Activated T-cell treated with anti-CD3 and anti-CD28 coated beads, Interleukin-2, amount 50 U/mL, for 72 hours (primary cell): ENCODE measurements at places on chromosomes 13 and 19. TPM values are rescaled to one million over a fixed set of nuclear protein-coding genes. Genes with fewer than 3 reads are reported as not detected.
A peak's percentile ranks its signal among the peaks of the same experiment; 100 is the strongest.

DNA sequence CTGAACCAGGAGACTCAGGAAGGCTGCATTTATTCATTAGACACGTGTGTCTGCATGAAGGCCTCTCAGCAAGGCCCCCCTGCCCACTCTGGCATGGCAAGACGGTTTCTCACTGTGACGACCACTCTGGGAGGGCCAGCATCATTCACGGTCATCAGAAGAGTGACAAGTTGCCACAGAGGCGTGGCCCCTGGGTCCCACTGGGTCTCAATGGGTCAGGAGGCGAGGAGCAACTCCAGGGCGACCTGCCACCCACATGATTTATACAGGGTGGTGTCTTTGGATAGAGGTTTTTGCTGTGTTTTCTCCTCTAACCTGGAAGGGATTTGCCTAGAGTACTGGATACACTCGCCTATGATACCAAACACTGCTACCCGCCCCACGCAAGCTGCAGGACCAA lies 60.7 kb downstream of the KLF2 start:
- no peak for DNase-seq

GRCh38 chr13:101626925-101627555 lies 174.6 kb downstream of the ITGBL1 start:
- peak; percentile 46 for DNase-seq

The UBE2L5 gene
- not detected for total RNA-seq

DNA sequence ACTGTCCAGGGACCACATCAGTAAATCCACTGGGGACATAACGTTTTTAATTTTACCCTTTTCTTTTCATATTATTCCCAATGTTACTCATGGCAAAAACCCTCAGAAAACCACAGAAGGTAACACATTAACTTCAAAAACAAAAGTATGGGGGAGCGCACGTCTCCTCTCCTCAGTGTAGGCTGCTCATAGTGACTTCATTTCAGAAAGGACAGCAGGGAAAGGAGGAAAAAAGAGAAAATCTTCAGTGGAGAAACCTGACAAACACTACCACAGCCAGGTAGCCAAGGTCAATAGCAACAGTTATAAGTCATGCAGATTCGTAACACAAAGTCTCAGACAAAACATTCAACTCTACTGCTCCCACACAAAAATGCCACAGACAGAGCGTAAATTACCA lies 21.4 kb downstream of the DZIP1 start:
- DNase-seq = no peak

The ZNF865 gene
- 12.9 TPM for total RNA-seq

The FBXO17 gene
- not detected for total RNA-seq

GRCh38 chr19:10122045-10122444 lies 2.3 kb upstream of the EIF3G start:
- no peak for DNase-seq

DNA sequence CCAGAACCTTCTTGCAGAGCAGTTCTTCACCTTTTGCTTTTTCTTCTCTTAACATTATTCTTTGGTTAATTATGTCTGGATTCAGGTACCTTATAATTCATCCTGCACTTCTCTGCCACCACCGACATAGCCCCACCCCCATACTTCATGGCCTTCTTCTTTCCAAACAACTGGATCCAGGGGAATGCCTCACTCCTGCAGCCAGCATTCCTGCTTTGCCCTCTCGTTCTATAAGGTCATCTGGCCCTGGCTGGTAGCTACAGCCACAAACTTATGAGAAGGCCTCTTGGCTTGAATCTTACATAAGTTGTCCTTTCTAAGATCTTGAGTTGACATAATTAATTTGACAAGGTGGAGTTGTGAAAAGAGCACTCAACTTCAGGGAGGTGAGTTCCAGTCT lies 84.1 kb upstream of the FRY start:
- no peak for DNase-seq

DNA sequence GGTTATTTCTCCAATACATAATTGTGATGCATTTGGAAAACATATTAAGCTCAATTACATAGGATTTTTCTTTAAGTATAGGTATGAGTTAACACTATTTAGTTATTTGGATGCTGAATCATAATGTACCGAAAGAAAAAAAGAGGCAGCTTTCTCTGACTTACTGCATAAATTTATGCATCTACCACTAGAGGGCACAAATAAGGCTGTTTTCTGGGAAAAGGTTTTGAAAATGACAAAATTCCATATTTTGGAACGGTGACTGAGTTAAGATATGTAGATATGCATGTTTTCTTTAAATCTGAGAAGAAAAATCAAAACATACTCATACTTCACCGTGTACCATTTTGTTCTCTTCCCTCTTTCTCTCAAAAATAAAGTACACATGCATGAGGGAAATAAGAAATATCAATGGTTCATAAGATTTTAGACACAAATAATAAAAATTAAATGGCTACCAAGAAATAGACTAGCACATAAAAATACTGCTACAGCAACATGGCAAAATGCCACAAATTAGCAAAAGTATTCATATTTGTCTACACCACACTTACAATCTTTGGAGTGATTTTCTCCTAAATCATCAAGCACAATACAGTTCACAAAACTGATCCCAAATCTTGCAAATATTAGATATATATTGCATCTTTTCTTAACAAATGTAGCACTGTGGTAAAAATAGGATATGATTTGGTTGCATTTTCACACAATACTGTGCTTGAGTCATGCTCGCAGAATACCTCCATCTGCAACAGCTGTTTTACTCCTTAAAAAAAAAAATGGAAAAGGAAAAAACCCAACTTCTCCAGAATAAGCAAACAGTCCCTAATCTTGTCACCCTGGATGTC lies 260.0 kb downstream of the FGF14 start:
- no peak for DNase-seq
